ENCODE measurements at places on chromosomes 12 and 14.

DNA sequence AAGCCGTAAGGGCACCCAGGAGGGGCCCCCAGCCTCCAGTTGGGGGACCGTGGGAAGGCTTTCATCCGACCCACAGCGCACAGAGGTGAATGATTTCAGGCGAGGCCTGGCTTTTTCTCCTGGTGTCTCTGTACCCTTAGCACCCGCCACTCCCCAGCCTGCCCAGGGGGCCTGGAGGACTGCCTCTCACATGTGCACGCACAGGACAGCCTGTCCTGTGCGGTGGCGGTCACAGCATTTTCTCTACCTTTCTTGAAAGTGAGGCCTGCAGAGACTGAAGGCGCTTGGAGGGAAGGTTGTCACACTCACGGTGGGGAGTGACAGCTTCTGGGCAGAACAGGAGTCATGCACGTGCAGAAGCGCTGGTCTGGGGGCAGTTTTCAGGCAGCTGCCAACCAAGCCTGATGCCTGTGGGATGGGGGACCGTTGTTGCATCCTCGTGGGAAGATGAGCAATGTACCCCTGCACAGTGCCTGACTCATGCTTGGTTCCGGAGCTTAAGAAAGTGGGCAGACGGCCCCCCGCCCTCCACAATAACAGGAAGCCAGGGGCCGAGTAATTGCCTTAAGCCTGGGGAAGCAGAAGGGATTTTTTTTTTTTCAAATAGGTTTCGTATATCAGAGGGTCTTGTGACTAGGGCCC lies 148.1 kb downstream of the TSPAN9 start:
- DNase-seq, result peak; percentile 34

GRCh38 chr12:40149673-40150260 lies 43.9 kb upstream of the SLC2A13 start:
- no peak for DNase-seq

- DNase-seq, result peak; percentile 45
Observed at GRCh38 chr12:58803908-58804307, 116.4 kb downstream of the LRIG3 start.

- DNase-seq, result no peak
Observed at GRCh38 chr14:102951034-102951433, 28.6 kb downstream of the AMN start.

- DNase-seq, result no peak
Observed at GRCh38 chr12:105107171-105107493, 399 bp upstream of the WASHC4 start.

All from H4 (cell line).